ENCODE measurements at places on chromosomes 11 and 22.

GRCh38 chr11:112634551-112634950 lies 326.7 kb upstream of the NCAM1 start:
- DNase-seq = no peak

GRCh38 chr11:64675450-64676260 lies 47.3 kb downstream of the NRXN2 start:
- no peak for DNase-seq

GRCh38 chr22:33470456-33470855 lies 412.3 kb upstream of the SYN3 start:
- DNase-seq = no peak

GRCh38 chr11:116853461-116854073 lies 16.1 kb upstream of the APOA1 start:
- peak; percentile 36 for DNase-seq

GRCh38 chr11:73130181-73130580 lies 11.9 kb downstream of the FCHSD2 start:
- DNase-seq = no peak

DNA sequence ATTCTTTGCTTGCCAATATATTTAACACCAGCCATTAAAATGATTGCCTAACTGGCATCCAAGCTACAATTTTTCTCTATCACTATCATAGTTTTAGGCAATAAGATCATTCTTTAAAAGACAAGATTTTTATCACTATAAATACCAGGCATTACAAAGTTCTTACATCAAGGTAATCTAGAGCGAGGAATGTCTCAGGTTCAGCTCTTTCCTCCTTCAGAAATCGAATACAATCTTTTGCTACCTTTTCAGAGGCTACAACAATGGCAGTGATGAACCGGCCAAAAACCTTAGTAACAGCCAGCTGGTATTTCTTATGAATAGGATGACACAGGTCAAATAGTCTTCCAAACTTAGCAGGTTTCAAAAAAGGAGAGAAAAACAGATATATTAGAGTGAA lies 23.9 kb downstream of the SMC1B start:
- DNase-seq = no peak

GRCh38 chr11:109795234-109795633 lies 298.0 kb upstream of the ZC3H12C start:
- DNase-seq = no peak

GRCh38 chr11:75281469-75282095 lies 41.0 kb downstream of the TPBGL start:
- no peak for DNase-seq

- DNase-seq = no peak
Observed at GRCh38 chr22:19840059-19840458, 14.6 kb downstream of the GNB1L start.

DNA sequence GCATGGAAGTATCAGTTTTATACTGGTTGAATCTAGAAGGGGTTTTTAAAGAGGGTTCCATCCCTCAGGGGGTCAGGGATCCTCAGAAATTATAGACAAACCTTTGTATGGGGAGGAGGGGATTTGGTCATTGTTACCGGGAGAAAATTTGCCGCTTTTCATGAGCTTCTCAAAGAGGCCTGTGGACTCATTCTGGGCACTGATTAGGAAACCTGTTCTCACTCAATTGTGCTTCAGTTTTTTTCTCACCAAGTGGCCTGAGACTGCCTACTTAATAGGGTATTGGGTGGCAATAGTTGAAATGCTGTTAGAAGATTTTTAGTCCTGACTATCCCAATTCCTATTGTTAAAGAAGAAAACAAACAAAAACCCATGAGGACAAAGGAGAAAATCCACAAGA lies 14.0 kb downstream of the MPEG1 start:
- no peak for DNase-seq

All from stimulated activated CD8-positive, alpha-beta memory T cell treated with anti-CD3 and anti-CD28 coated beads, Interleukin-2, amount 100 ng/mL, for 48 hours (primary cell).